ENCODE measurements at places on chromosomes 11 and 22. TPM values are rescaled to one million over a fixed set of nuclear protein-coding genes. Genes with fewer than 3 reads are reported as not detected.

GRCh38 chr11:17375547-17375946, 12.9 kb downstream of the KCNJ11 start:
- DNase-seq, result no peak

EHF gene
- total RNA-seq, result not detected

NAALADL1 gene
- total RNA-seq, result 9.8 TPM

GRCh38 chr11:61089806-61090491, 12.3 kb upstream of the CD5 start:
- DNase-seq, result no peak

DNA sequence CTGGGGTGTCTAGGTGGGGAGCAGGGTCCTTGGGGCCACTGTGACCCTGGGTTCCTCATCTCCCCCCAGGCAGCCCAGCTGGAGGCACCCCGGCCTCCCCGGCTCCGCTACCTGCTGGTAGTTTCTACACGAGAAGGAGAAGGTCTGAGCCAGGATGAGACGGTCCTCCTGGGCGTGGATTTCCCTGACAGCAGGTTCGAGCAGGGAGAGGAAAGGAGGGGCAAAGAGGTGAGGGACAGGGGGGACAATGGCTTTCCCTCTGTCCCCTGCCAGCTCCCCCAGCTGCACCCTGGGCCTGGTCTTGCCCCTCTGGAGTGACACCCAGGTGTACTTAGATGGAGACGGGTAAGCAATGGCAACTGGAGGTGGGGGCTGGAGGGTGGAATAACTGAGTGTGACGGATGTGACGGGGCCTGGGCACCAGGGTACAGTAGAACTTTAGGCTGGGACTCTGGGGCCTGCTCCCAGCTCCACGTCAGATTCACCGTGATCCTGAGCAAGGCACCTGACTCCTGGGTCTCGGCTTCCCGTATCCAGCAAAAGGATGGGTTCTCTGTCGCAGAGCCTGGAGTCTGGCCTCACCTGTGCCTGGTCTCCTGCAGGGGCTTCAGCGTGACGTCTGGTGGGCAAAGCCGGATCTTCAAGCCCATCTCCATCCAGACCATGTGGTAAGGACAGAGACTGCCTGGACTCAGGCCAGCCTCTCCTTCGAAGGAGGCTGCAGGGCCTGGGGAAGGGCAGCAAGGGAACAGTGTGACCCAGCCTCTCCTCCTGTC, 3.6 kb downstream of the SSH3 start:
- DNase-seq, result no peak
